ENCODE measurements at places on chromosomes 5 and 9.

GRCh38 chr5:158773161-158773560 lies 326.6 kb downstream of the EBF1 start:
- no peak for DNase-seq

DNA sequence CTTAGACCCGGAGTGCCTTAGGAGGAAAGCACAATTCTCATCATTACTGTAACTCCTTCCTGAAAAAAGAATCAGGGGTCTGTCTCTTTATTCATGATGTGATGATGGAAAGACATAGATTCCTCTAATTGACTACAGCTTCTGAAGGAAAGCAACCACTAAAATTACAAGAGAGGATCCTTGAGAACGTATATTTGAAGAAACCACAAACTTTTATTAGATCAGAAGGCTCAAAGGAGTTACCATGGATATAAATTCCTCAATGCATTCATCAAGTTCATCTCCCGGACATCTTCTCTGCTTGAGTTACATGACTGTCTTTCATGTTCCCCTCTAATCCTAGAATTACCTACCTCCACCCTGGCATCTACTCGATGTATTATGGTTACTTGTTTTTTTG lies 104.1 kb upstream of the PAPPA start:
- no peak for DNase-seq

DNA sequence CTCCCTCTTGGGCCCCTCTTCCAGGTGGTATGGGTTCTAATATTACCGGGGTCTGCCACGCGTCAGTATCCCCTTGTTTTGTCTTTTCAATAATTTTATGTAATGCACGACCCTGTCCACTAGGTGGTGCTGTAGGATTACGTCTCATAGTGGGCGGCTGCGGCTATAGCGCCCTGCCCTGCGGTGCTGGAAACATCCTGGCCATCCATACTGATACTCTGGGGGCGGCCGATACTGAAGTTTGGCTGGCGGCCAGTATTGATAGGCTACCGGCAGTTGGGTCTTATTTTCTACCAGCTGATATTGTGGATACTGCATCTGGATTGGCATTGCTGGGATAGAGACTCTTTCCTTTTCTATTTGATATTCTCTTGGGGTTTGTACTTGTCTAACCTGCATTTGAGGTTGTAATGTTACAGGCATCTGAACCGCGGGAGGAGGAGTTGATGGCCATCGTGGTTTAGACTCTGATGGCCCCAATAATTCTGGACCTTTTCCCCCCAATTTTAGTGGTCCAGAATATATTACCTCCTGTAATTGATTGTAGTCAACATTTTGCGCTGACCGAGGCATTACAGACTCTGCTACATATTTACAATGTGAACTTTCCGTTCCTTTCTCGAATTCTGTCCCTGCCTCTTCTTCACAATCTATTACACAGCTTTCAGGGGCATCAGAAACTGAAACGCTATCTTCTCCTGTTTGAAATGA lies 3.3 kb upstream of the TMEM141 start:
- no peak for DNase-seq

DNA sequence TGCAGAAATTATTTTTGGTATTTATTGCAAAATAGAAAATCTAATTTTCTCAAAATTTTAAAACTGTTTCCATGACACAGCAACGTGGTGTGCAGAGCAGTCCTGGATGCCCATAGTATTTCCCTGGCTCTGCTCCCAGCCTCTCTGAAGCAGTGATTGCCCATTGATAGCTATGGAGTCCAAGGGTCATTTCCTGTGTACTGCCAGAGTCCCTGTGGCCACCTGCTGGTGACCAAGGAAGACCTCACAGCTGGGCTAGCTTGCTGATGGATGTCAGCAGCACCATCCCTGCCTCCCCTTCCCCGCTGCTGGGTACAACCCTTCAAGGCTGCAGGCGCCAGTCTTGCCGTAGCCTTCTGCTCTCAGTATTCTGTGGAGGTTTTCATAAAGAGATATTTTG lies 184.1 kb downstream of the DIRAS2 start:
- DNase-seq, result no peak

DNA sequence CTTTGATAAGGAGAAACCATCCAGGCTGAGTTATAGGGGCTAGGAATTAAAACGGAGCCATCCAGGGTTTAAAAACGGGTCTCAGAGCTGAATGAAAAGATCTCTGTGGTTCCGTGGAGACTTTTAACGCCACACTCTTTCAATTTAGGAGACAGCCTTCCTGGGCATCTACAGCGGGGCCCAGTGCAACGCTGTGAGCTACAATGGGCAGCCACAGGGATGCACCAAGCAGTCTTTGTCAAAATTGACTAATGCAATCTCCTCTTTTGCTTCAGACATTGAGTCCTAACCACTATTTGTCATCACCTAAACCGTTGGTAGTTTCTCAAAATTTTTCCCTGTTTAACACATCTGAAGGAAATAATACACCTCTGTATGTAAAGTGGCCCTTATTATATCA lies 96.6 kb upstream of the ABCA1 start:
- DNase-seq, result no peak

DNA sequence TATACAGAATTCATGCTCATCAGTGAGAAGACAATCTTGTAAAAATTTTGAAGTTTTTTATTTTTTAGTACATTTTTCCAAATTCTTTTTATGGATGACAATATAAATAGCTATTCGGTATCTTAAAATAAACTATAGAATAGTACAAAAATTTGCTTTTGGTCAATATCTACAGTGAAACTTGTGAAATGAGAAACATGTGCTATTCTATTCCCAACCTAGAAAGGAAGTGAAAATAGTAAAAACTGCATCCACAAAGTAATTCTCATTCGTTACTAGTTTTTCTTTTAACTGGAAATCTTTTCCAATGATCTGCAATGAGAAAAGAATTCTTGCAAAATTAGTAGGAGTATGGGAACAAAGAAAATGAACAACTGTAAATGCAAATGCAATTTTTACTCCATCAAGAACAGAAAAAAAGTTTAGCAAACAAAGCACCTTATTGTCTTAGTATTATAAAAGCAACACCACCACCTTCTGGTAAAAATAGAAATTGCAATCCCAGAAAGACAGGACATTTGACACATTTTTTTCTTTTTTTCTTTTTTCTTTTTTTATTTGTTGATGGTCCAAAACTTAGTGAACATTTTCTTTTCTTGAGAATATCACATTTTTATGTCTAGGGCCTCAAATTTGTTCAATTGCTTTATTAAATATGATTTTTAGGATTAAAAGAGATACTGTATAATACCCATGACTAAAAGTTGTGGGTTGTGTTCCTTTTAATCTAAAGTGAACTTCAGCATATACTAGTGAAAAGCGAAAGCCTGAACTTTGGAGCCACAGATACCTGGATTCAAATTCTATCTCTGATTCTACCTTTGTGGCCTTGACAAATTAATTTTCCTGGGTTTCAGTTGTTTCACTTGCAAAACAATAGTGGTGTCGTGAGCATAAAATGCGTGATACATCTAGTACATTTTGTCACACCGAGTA lies 72.3 kb downstream of the SLCO4C1 start:
- DNase-seq, result no peak

DNA sequence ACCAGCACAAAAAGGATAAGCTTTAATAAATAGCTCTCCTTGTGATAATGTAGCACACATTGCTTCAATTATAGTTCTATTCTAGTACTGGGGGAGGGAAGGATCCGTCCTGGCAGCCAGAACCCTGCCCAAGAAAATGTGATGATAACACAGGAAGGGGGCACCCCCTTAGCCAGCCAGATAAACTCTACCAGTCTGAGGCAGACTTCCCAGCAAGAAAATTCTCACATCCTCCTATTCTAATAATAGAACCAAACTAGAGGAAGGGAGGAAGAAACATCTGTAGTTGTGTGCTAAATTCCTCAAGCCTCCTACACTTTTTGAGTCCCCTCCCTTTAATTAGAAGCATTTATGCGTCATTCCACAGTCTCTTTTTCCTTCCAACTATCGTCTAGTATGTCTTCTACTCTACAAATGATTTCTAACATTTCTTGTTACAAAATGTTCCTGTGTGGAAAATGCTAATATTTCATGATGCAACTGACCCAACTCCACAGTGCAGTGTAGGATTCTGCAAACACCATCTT lies 261.0 kb downstream of the SEMA5A start:
- peak; percentile 32 for DNase-seq

DNA sequence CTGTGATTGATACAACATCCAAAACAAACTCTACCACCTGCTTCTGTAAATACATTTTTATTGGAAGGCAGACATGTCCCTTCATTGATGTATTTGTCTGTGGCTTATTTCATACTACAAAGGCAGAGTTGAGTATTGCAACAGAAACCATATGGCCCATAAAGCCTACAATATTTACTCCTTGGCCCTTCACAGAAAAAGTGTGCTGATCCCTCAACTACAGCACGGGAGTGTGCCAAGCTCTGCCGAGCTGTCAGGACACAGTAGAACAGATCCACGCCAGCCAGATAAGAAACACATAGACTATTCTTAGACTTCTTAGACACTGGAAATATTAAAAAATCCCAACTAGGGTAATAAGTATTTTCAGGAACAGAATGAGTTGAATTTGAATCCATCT lies 13.2 kb downstream of the TICAM2 start:
- no peak for DNase-seq

- DNase-seq, result no peak
Observed at GRCh38 chr9:21443849-21444625, 3.8 kb downstream of the IFNA1 start.

All from heart right ventricle (tissue), 16 donors.